ENCODE measurements at places on chromosomes 16 and 17.
A peak's percentile ranks its signal among the peaks of the same experiment; 100 is the strongest.

DNA sequence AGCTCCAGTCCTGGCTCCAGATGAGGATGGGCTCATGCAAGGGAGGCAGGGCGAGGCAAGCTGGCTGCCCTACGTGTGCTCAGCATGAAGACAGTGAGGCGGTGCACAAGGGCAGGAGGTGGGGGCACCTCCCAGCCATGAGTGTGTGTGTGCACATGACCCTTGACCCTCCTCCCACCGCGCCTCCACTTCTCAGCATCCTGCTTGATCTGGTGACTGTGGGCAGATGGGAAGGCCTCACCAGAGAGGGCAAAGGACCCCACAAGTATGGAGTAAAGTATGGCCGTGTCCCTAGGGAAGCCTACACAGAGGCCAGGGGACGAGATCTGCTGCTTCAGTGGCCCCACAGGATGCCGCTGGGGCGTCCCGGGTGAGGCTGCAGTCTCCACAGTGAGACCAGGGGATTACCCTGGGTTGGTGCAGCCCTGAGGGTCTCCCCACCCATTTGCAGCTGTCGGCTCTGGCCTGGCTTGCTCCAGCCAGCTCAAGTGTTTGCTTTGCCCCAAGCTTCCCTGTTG, 7.9 kb upstream of the RNF222 start:
- no peak for DNase-seq

- DNase-seq: no peak
Measured at GRCh38 chr16:19044769-19045168, 22.6 kb upstream of the COQ7 start.

- DNase-seq: peak; percentile 58
Measured at GRCh38 chr17:49439673-49440571, 25.2 kb upstream of the PHB1 start.

- DNase-seq: no peak
Measured at GRCh38 chr16:69763599-69763942, 1.4 kb downstream of the WWP2 start.

- DNase-seq: no peak
Measured at GRCh38 chr17:59056857-59057256, 49.8 kb downstream of the TRIM37 start.
